ENCODE measurements at places on chromosomes 16 and 17. TPM values are rescaled to one million over a fixed set of nuclear protein-coding genes. Genes with fewer than 3 reads are reported as not detected.

DNAAF1 gene
- total RNA-seq: not detected

DNA sequence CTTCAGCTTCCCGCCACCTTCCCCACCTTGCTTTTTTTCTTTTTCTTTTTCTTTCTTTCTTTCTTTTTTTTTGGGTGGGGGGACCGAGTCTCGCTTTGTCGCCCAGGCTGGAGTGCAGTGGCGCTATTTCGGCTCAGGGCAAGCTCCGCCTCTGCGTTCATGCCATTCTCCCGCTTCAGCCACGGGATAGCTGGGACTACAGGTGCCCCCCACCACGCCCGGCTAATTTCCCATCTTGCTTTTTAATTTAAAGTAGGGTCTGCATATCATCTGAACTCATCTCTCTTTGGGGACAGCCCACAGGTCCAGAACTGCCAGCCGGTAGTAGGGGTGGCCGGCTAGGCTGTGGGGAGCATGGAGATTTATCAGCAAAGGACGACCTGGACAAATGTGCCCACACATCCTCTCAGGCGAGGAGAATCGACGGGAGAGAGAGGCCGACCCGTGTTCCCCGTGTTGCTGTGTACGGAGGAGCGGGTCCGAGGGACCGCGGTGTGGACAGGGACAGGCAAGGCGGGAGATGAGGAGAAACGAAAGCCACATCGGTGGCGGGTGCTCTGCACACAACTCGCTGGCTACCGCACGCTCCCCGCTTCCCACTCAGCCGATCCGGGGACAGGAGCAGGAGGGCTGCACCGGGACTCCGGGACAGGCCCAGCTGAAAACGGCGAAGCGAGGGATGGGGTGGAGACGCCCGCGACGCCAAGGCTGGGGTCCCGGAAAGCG is 2.4 kb downstream of the MT1M start:
- H3K27ac ChIP-seq: no peak overlapping the region
- H3K4me3 ChIP-seq: no peak overlapping the region
- DNase-seq: no peak
- no peaks in the 10 kb centered on the region for H3K27me3 ChIP-seq

DNA sequence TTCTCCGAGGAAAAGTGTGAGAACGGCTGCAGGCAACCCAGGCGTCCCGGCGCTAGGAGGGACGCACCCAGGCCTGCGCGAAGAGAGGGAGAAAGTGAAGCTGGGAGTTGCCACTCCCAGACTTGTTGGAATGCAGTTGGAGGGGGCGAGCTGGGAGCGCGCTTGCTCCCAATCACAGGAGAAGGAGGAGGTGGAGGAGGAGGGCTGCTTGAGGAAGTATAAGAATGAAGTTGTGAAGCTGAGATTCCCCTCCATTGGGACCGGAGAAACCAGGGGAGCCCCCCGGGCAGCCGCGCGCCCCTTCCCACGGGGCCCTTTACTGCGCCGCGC is at the start of gene ERBB2:
Gene ERBB2, plus strand, starts transcription at position 247 of the 330 bp plus-strand sequence. CDS start 175 bp downstream, outside the sequence.
- no peaks in the 10 kb centered on the region for H3K4me1 ChIP-seq
- no peaks in the 10 kb centered on the region for H3K36me3 ChIP-seq
- H3K27ac ChIP-seq: no peak within 1 kb of the TSS

- no peak for DNase-seq
- H3K4me3 ChIP-seq: no peak overlapping the region
- no peaks in the 10 kb centered on the region for H3K36me3 ChIP-seq
- no peaks in the 10 kb centered on the region for H3K4me1 ChIP-seq
- H3K27ac ChIP-seq: no peak overlapping the region
Observed at GRCh38 chr16:58472266-58472665, 27.7 kb upstream of the NDRG4 start.

NARF gene
- 53.5 TPM for total RNA-seq

DNA sequence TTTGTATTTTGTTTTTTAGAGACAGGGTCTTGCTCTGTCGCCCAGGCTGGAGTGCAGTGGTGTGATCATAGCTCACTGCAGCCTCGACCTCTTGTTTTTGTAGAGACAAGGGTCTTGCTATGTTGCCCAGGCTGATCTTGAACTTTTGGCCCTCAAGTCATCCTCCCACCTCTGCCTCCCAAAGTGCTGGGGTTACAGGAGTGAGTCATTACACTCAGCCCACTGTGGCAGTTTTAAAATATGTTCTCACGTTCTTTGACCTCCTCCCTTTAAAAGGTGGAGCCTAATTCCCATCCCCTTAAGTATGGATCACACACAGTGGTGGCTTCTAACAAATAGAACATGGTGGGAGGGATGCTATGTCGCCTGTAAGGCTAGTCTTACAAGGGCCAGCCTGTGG is 67.7 kb downstream of the ZDHHC7 start:
- H3K27me3 ChIP-seq: no peaks in the 10 kb centered on the region
- H3K4me1 ChIP-seq: no peaks in the 10 kb centered on the region
- H3K27ac ChIP-seq: no peak overlapping the region
- no peak for DNase-seq

OTOA gene
- total RNA-seq: 0.07 TPM

NAA38 gene
- 321 TPM for total RNA-seq

BOLA2 gene
- total RNA-seq: 62.7 TPM

GRCh38 chr17:31130286-31131224 is 35.8 kb downstream of the NF1 start:
- H3K27me3 ChIP-seq: no peaks in the 10 kb centered on the region
- H3K36me3 ChIP-seq: peaks cover 4% of the 10 kb centered on the region
- peaks cover 64% of the 10 kb centered on the region for H3K4me1 ChIP-seq
- DNase-seq: peak; percentile 76
- H3K27ac ChIP-seq: peak overlapping the region; percentile 78
- peak overlapping the region; percentile 42 for H3K4me3 ChIP-seq

GRCh38 chr16:2023092-2024031 is 3.3 kb upstream of the NHERF2 start:
- no peaks in the 10 kb centered on the region for H3K36me3 ChIP-seq
- DNase-seq: peak; percentile 96
- peak overlapping the region; percentile 51 for H3K4me3 ChIP-seq
- H3K27ac ChIP-seq: no peak overlapping the region

DNA sequence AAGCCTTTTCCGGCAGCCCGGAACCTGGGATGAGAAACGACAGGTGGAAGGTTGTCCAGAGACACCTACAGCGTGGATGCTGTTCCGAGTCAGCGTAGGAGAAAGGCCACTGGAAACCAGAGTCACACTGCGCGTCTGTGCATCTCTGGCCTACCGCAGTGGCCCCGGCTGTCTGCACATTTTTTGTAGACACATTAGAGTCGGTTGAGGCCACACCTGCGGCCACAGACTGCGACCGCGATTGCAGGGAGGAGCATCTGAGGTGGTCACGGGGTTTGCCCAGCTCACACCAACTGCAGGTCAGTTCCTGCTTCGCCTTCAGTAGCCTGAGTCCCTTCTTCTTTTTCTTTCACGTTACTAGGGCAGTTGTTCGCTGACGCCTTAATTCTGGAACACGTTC is 52.4 kb downstream of the WDR45B start:
- no peaks in the 10 kb centered on the region for H3K36me3 ChIP-seq
- no peak overlapping the region for H3K27ac ChIP-seq
- H3K4me1 ChIP-seq: peaks cover 19% of the 10 kb centered on the region
- no peaks in the 10 kb centered on the region for H3K27me3 ChIP-seq
- no peak overlapping the region for H3K4me3 ChIP-seq

OR2C1 gene
- not detected for total RNA-seq

GRCh38 chr16:53024045-53024444 is 28.7 kb downstream of the CHD9NB start:
- H3K27me3 ChIP-seq: no peaks in the 10 kb centered on the region
- DNase-seq: no peak
- no peak overlapping the region for H3K4me3 ChIP-seq
- no peaks in the 10 kb centered on the region for H3K4me1 ChIP-seq
- no peak overlapping the region for H3K27ac ChIP-seq

- peaks cover 68% of the 10 kb centered on the region for H3K4me1 ChIP-seq
- peak; percentile 59 for DNase-seq
- peak overlapping the region; percentile 61 for H3K27ac ChIP-seq
- H3K4me3 ChIP-seq: no peak overlapping the region
- no peaks in the 10 kb centered on the region for H3K27me3 ChIP-seq
Observed at GRCh38 chr17:69428252-69428980, 13.9 kb downstream of the MAP2K6 start.

DNA sequence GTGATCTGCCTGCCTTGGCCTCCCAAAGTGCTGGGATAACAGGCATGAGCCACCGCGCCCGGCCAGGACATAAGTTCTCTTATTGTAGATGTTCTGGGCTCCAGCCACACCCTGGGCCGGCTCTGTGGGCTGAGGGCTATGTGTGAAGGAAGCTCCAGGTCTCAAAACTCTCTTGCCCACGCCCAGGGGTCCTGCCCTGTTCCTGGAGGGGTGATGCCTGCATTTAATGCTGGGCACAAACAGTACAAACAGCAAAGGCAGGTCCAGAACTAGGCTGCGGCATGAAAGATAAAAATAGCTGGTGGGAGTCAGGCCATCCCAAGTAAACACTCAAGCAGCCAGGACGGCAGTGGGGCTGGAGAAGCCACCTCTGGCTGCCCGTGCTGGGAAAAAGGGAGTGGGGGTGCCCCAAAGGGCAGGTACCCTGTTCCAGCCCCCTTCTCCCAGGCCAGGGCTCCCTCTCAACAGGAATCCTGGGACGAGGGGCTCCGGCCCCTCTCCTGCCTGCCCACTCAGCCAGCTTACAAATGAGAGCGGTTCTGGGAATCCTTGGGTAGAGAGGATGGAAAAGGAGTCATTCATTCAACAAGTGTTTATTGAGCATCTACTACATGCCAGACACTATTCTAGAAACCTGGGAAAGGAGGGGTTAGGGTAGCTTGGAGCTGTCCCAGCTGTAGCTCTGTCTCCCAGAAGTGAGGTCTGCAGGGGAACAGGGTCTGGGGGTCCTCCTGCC is 4.6 kb downstream of the TRIM47 start:
- no peak overlapping the region for H3K4me3 ChIP-seq
- peaks cover 30% of the 10 kb centered on the region for H3K4me1 ChIP-seq
- H3K36me3 ChIP-seq: no peaks in the 10 kb centered on the region
- no peak for DNase-seq

DNA sequence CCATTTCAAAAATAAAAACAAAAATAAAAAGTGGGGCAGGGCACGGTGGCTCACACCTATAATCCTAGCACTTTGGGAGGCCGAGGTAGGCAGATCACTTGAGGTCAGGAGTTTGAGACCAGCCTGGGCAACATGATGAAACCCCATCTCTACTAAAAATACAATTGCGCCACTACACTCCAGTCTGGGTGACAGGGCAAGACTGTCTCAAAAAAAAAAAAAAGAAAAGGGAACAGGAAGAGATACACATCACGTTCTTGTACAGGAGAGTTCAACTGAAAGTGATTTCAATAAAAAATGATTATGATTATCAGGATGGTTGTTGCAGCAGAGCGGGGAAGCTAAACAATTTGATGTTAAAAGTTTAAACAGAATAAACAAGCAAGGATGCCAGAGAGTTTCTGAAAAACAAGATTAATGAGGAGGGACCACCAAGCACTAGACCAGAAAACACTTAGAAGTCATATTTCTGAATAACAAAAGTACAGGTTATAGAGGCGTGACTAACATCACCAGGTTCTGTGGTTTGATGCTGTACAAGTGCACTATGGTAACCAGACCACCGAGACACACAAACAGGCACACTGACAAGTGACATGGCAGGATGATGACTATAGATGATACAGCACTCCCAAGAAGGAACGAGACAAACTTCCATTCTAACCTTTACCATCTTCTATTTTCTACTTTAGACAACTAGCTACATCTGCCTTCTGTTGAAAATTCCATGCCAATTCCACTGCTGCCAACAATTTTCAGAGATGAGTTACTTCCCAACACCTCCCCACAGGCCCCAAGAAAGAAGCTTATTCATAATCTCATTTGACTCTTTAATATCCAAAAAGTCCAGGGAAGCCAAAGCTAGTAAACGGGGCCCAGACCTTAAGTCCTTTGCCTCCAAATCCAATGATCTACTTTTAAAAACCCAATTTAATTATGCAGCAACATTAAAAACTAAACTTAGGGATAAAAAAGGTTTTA is 11.8 kb downstream of the DNAJA2 start:
- DNase-seq: no peak
- no peak overlapping the region for H3K4me3 ChIP-seq
- no peaks in the 10 kb centered on the region for H3K27me3 ChIP-seq
- H3K4me1 ChIP-seq: no peaks in the 10 kb centered on the region

GRCh38 chr16:10957771-10958482 is 13.6 kb downstream of the CLEC16A start:
- no peak overlapping the region for H3K27ac ChIP-seq
- no peaks in the 10 kb centered on the region for H3K27me3 ChIP-seq
- DNase-seq: no peak
- peaks cover 5% of the 10 kb centered on the region for H3K36me3 ChIP-seq
- H3K4me1 ChIP-seq: peaks cover 13% of the 10 kb centered on the region

CCNF gene
- total RNA-seq: 15.1 TPM

- no peak for DNase-seq
- peaks cover 7% of the 10 kb centered on the region for H3K36me3 ChIP-seq
- no peak overlapping the region for H3K4me3 ChIP-seq
- no peak overlapping the region for H3K27ac ChIP-seq
- peaks cover 19% of the 10 kb centered on the region for H3K4me1 ChIP-seq
Observed at GRCh38 chr17:7587420-7588151, 2.3 kb downstream of the SOX15 start.

- H3K4me1 ChIP-seq: peaks cover 19% of the 10 kb centered on the region
- H3K27me3 ChIP-seq: no peaks in the 10 kb centered on the region
- H3K4me3 ChIP-seq: no peak overlapping the region
- no peak overlapping the region for H3K27ac ChIP-seq
- H3K36me3 ChIP-seq: no peaks in the 10 kb centered on the region
- no peak for DNase-seq
Observed at GRCh38 chr17:27217631-27218030, 76.3 kb upstream of the WSB1 start.

GRCh38 chr17:80099291-80100034 is 1.9 kb upstream of the GAA start:
- H3K4me1 ChIP-seq: peaks cover 17% of the 10 kb centered on the region
- no peak overlapping the region for H3K4me3 ChIP-seq

GRCh38 chr16:3945751-3946603 is 65.5 kb upstream of the CREBBP start:
- H3K4me1 ChIP-seq: no peaks in the 10 kb centered on the region
- no peak overlapping the region for H3K27ac ChIP-seq
- no peaks in the 10 kb centered on the region for H3K36me3 ChIP-seq
- DNase-seq: no peak
- H3K4me3 ChIP-seq: no peak overlapping the region

NOD2 gene
- not detected for total RNA-seq

HOXB3 gene
- 0.97 TPM for total RNA-seq

DNA sequence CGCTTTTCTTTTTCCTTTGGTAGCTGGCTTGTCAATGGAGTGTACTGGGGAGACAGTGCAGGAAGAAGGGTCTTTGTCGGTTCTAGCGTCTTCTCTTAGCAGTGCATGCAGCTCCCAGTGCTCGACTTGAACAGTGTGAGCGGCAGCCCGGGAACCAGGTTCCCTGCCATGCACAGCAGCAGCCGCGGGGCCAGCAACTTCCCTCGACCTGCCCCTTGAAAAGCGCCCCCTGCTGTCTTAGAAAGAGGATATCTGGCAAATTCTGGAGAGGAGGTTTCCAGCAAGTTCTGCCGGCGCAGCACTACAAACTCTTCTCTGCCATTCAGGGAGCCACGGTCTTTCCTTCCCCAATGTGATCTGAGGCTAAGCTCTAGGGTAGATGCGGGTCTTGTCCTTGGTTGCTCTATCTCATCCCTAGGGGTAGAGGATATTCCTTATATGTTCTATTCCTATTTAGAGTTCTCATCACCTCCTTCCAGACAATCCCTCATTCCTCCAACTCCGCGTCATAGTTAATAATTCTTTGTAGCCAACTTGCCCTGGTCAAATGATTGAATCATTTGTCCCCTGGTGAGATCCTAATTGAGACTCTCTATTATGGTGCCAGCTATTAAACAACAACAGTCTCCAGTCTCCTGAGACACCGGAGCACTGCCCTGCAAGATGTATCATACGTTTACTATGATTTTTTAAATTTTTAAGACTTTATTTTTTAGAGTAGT is 451.3 kb downstream of the PMP22 start:
- H3K36me3 ChIP-seq: no peaks in the 10 kb centered on the region
- no peaks in the 10 kb centered on the region for H3K4me1 ChIP-seq
- DNase-seq: peak; percentile 86
- no peaks in the 10 kb centered on the region for H3K27me3 ChIP-seq

UNC13D gene
- 52.5 TPM for total RNA-seq

ITGB3 gene
- total RNA-seq: 16.4 TPM

Data from Karpas-422 (cell line).